ENCODE measurements at places on chromosomes 1 and 21.
A peak's percentile ranks its signal among the peaks of the same experiment; 100 is the strongest.

DNA sequence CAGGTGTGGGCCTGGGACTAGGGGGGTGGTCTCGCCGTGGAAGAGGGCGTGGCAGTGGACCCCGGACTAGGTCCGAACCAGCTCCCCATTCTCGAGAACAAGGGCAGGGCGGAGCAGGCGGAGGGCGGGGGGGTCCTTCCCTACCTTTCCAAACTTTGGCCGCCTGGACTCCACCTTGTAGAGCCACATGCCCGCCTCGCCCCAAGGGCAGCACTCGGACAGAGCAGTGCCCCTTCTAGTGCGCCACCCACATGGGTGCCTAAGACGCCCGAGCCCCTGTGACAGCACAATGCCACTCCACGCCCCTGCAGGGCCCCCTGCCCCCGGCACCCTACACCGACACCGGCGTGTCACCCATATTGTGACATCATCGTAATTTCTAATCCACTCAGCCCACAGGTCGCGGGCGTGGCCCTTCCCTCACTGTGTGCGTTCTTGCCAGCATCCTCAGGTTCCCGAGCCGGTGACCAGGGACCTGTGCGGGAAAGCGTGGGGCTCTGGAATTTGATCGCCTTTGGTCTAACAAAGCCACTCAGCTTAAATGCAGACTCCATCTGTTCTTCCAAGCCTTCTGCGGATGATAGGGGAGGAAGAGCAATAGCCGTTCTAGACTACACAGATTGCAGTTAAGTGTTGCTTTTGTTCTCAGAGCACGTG, 553 bp upstream of the STMN1 start:
- peak; percentile 80 for DNase-seq

- peak; percentile 51 for DNase-seq
These were observed 1211.0 kb upstream of the ADGRL4 start for GRCh38 chr1:80217377-80217986.

DNA sequence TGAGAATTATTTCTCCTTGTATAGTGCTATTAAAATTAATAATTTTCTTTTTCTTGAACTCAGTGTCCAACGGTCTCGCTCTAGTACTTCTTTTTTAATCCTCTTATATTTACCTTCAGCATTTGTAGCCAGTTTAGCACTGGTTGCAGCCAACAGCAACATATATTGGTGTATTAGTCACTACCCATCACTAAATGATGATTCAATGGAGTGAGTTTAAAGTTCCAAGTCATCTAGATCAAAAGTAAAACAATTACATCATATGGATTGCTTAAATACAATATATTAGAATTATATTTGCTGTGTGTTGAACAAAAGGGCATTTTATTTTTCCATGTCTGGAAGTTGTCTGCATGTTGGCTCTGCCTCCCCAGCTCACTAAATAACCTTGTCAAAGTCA, 591.8 kb downstream of the ADGRL2 start:
- no peak for DNase-seq

- DNase-seq, result no peak
These were observed 147.1 kb downstream of the CACNA1E start for GRCh38 chr1:181630398-181630797.

- DNase-seq, result no peak
These were observed 68.2 kb downstream of the FOXD2 start for GRCh38 chr1:47506053-47506452.

DNA sequence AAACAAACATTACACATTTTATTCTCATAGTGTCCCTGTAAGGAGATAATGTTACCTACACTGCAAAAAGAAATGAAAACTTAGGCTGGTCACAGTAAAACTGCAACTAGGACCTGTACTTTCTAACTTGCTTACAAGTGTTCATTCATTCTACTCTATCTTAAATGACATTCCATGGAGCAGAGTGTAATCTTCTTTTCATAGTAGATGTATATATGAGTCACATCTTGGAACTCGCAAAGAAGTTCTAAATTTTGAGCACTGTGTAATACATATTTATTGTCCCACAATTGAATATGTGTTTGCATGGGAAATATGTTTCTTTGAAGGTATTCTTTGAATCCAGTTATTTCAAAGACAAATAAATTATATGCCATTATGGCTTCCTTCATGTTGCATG, 1258.5 kb upstream of the ADGRL2 start:
- no peak for DNase-seq

DNA sequence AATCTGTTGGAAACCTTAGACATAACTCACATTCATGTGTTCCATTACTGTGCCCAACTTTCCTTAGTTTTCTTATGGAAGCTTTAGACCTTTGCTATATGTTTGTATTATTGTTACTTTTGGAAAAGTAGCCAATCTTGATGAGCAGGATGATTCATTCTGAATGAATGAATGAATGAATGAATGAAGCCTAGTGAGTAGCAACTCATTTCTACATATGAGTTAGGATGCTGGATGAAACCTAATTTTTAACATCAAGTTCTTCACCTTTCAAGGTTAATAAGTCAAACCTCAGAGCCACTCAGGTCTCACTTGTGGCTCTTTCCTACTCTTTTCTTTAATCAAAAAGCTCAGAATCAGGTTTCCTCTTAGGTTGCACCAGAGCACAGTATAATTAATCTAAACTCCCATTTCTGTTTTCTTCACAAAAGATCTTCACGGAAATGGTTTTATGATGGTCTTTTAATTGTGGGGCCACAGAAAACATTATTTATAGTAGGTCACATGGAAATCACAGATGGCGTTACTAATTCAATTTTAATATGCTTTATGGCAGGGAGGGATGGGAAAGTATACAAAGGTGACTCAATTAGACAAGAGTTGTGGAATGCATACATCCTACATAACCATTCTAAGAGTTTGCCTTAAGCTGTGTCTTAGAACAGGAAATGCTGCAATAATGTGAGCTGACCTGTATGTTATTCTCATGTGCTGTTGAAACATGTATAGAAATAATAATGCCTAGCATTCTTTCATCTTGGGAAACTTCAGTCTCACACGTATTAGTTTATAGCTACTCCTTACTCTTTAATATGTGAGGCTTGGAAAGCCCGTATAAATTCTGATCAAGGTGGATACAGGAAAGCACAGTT, 4.5 kb upstream of the DDX59 start:
- no peak for DNase-seq

- no peak for DNase-seq
These were observed 27.3 kb upstream of the A3GALT2 start for GRCh38 chr1:33348194-33348593.

DNA sequence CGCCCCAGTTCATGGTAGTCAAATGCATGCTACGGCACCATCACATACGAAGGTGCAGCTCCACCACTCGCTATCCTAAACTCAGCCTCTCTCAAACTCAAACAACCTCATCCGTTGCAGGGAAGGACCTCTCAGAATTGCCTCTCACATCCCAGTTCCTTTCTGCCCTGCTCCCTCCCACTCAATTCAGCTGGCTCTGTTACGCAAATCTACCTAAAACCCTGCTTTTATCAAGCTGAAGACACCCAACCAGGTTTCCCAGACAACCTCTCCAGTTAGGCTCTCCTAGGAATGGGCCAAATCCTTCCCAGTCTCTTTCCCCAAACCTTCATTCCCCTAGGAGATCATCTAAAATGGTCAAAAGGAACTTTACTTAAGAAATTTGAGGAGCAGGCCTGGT, 62.9 kb downstream of the CLSTN1 start:
- DNase-seq, result no peak

GRCh38 chr1:158752155-158752712, 2.3 kb upstream of the OR6K6 start:
- no peak for DNase-seq

DNA sequence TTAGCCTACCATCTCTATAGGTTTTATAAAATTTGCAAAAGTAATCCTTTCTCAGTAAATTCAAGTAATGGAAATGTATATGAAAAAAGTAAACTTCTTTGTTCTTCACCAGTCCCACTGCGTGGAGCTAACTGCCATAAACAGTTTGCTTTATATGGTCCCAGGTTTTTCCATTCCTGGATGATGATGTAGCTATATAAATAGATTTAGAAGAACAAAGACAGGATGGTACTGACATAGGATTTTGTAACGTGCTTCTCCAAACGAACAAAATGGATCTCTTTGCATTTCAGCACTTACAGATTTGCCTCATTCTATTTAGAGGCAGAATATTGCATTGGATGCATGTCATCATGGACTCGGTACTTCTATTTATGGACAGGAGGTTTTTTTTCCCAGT, 57.3 kb downstream of the SMYD2 start:
- no peak for DNase-seq

DNA sequence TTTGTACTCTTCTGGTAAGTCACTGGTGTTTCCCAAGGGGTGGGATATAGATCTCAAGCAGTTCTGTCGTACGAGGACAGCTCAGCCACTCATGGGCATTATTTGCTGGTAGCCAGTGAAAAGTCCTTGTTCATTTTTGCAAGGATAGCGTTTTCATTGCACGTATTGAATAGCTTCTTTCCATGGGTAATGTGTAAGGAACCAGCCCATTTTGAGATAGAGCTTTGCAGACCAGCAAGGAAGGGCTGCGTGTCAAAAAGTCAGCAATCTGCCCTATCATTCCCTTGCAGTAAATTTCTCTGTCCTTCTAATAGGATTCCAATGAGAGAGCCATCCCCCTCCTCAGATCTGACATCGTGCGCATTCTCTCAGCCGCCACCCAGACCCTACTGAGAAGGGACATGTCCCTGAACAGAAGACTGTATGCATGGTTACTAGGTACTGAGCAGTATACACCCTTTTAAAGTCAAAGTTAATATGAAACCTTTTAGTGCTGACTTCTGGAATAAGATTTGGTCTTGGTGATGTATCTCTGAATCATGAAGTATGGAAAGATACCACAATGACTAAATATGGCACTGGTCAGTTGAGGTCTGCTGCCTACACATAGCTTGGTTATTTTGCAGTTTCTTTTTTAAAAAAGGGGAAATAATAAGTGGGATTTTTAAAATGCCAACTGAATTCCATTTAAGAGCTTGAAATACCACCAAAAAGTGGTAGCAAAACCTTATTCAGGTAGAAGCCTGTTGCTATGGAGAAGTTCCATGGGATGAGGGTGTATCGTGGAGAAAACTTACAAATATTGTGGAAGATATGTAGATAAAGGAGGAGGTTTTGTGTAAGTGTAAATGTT, 55.3 kb downstream of the DOP1B start:
- no peak for DNase-seq

DNA sequence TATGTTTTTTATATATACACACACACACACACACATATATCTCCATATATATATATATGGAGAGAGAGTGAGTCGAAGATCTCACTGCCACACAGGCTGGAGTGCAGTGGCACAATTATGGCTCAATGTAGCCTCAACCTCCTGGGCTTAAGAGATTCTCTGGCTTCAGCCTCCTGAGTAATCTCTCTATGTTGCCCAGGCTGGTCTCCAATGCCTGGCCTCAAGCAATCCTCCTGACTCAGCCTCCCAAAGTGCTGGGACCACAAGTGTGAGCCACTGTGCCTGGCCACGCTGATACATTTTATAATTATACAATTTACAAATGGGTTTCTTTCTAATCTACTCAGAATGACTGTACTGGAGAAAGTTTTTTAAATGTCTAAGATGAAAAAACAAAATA, 664.2 kb downstream of the PTPRC start:
- DNase-seq, result no peak

GRCh38 chr1:94530373-94530878, 11.1 kb downstream of the F3 start:
- no peak for DNase-seq

DNA sequence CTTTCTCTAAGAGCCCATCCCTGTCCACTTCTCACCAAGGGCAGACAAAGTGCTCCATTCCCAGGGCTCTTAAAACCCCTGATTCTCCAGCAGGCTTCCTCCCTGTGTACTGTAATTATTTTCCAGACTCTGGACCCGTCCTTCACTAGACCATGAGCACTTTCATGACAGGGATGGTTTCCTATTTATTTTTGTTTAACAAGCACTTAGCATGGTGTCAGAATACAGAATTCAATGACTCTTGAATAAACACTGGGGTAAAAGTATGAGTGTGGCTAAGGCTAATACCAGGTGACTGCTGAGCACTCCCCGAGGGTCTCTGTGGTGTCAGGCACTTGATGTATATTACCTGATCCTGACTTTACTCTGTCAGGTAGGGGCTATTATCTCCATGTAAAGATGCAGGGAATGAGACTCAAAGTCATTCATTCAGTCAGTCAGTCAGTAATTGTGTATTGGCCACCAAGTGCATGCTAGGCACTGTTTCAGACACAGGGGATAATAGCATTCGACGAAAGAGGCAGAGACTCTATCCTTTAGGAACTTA, 47.2 kb downstream of the C1orf21 start:
- peak; percentile 88 for DNase-seq

- DNase-seq, result no peak
These were observed 27.0 kb downstream of the ANKRD13C start for GRCh38 chr1:70327306-70328076.

- DNase-seq, result no peak
These were observed 82.6 kb upstream of the CCDC190 start for GRCh38 chr1:162943622-162944021.

DNA sequence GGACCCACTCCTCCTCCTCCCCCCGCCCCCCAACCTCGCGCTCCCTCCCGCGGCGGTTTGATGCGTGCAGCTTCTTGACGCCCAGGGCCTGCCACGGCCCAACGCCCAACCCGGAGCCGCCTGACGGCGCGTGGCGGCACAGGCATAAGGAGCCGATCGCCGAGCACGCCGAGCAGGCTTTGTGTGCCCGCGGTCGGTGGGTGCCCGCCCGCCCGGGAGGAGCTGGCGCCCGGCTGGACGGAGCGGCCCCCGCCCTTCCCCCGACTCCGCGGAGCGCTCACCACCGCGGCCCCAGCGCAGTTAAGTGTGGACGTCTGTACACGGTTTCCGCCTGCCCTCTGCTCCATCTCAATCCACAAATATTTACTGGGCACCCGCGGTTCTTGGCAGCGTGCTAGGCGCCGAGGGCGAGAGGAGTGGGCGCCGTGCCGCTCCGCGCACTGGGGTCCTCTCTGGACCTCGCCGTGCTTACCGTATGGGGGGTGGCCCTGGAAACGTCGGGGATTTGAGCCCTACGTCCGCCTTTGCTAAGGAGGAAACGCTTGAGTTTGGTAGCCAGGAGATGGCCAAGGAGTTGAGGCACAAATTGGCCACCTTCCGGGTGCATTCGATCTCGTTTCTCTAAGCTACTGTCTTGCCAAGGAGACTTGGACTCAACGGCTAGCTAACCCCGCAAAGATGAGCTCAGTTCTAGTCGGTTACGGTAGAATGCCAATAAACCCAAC, 444 bp upstream of the HDGF start:
- peak; percentile 94 for DNase-seq

DNA sequence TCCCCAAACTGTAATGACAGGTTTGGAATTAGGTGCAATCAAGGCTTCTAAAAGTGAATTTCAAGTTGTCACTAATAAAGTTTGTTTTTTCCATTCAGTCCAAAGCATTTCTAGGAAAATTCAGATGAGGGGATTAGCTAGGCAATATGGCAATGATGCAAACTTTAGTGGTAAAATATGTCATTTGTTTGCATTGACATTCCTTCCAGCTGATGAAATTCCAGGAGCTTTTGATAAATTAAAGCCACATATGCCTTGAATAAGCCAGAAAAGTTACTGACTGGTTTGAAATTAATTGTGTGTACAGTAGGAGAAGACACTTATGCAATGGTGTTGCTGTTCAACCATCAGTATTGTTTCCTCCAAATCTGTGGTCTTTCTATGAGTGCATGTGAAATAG, 57.8 kb downstream of the MROH9 start:
- no peak for DNase-seq

All from NCI-H1105 treated with DMSO at 0.1 percent for 48 hours (cell line).